ENCODE measurements at places on chromosomes 7 and 10.

DNA sequence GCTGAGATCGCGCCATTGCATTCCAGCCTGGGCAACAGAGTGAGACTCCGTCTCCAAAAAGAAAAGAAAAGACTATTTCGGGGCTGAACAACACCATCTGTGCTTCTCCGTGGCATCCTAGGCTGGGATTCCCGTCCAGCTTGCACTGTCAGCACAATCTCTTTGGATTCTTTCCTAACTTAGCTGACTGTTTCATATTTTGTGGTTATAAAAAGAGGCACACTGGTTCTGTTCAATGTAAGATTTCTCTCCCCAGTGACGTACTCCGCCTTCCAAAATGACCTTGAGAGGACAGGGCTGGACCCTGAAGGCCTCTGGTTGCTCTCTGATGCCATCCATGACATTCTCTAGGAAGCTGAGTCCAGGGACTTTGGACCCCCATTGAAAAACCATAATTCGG is 8.8 kb downstream of the ZNHIT1 start:
- H3K4me1 ChIP-seq, result peaks cover 4% of the 10 kb centered on the region
- DNase-seq, result no peak

DNA sequence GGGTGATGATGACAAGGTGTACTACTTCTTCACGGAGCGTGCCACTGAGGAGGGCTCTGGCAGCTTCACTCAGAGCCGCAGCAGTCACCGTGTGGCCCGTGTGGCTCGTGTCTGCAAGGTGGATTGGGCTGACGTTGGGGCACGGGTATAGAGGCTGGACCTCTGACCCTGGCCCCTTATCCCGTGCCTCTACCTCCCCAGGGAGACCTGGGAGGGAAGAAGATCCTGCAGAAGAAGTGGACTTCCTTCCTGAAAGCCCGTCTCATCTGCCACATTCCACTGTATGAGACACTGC is 8.4 kb downstream of the MRPL43 start:
- no peak overlapping the region for H3K27ac ChIP-seq
- H3K27me3 ChIP-seq, result no peaks in the 10 kb centered on the region
- no peaks in the 10 kb centered on the region for H3K36me3 ChIP-seq
- DNase-seq, result no peak
- no peaks in the 10 kb centered on the region for H3K4me1 ChIP-seq

DNA sequence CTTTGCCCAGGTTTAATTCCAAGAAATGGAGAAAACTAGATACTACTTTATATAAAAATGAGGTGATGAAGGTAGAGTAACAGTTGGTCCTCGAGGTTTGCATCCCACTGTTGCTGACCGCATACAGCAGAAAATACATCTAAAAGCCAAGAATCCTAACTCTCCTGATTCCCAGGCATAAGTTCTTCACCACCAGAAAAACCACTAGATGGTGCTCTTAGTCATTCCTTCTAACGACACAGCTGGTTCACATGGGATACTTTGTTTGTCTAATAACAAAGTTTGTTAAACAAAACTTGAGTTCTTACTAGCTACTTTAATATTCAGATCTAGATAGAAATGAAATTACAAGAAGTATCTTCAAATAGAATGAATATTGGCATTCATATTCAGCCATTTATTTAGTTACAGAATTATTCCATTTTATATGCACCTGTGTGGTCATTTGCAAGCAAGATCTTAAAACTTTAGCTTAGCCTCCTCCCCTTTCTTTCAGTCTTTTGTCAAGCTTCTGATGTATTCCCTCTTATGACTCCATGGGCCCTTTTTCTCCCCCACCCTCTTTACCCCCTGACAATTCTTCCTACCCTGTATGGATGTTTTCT is 54.1 kb upstream of the CYP26C1 start:
- peak; percentile 48 for DNase-seq
- no peaks in the 10 kb centered on the region for H3K36me3 ChIP-seq
- H3K27ac ChIP-seq, result no peak overlapping the region
- H3K27me3 ChIP-seq, result no peaks in the 10 kb centered on the region
- H3K4me1 ChIP-seq, result peaks cover 15% of the 10 kb centered on the region

DNA sequence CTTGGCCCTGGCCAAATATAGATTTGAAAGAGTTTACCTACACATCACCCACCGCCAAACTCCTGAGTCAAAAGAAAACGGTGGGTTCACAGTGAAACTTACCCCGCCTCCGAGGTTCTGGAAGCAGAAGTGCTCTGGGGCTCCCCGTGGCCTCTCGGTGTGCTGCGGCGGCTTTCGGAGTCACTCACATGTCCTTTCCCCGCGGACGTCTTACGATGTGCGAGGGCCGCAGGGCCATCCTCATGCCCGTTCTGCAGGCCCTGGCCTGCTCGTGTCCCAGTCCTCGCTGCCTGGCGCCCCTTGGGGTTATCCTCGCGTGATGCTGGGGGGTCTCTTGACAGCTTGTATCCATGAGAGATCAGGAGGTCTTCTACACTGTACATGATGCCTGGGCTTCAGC is 12.0 kb downstream of the JCAD start:
- no peak overlapping the region for H3K27ac ChIP-seq
- H3K36me3 ChIP-seq, result peaks cover 20% of the 10 kb centered on the region

- no peak overlapping the region for H3K27ac ChIP-seq
- no peak overlapping the region for H3K4me3 ChIP-seq
- H3K36me3 ChIP-seq, result no peaks in the 10 kb centered on the region
- peaks cover 5% of the 10 kb centered on the region for H3K27me3 ChIP-seq
These were observed 55.9 kb upstream of the PAPSS2 start for GRCh38 chr10:87603769-87604168.

GRCh38 chr10:3992382-3993178 is 207.6 kb upstream of the KLF6 start:
- H3K4me1 ChIP-seq, result peaks cover 41% of the 10 kb centered on the region
- no peak overlapping the region for H3K27ac ChIP-seq
- no peak for DNase-seq
- no peaks in the 10 kb centered on the region for H3K27me3 ChIP-seq
- H3K4me3 ChIP-seq, result no peak overlapping the region

DNA sequence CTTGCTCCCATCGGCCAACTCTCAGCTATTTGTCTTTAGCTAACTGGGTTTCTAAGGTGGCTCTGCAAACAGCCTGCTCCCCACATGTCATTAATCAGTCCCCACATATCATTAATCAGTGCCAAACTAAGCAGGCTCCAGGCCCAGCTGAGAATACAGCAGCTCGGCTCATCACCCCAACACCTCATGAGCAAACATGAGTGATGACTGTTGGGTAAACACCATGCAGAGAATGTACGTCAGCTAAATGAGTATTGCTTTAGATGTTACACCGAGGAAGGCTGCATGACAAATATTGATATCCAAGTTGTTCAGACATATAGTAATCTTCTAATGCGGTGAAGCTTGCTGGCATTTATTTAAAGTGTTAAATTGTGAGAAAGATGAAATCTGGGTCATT is 187.5 kb upstream of the AOAH start:
- no peak overlapping the region for H3K27ac ChIP-seq
- no peak for DNase-seq
- H3K4me3 ChIP-seq, result no peak overlapping the region
- no peaks in the 10 kb centered on the region for H3K4me1 ChIP-seq

GRCh38 chr10:126787201-126787600 is 116.7 kb upstream of the C10orf90 start:
- H3K27ac ChIP-seq, result no peak overlapping the region
- H3K27me3 ChIP-seq, result no peaks in the 10 kb centered on the region
- H3K4me1 ChIP-seq, result no peaks in the 10 kb centered on the region
- no peak overlapping the region for H3K4me3 ChIP-seq

GRCh38 chr7:158563911-158564662 is 23.5 kb downstream of the PTPRN2 start:
- no peak for DNase-seq
- H3K36me3 ChIP-seq, result no peaks in the 10 kb centered on the region
- no peaks in the 10 kb centered on the region for H3K4me1 ChIP-seq
- H3K4me3 ChIP-seq, result no peak overlapping the region
- peaks cover 7% of the 10 kb centered on the region for H3K27me3 ChIP-seq
- no peak overlapping the region for H3K27ac ChIP-seq

- H3K4me3 ChIP-seq, result peak overlapping the region; percentile 32
- DNase-seq, result peak; percentile 84
- H3K4me1 ChIP-seq, result peaks cover 68% of the 10 kb centered on the region
- no peaks in the 10 kb centered on the region for H3K27me3 ChIP-seq
These were observed 49.6 kb downstream of the TES start for GRCh38 chr7:116259871-116260440.
